ENCODE measurements at places on chromosomes 5 and 9. TPM values are rescaled to one million over a fixed set of nuclear protein-coding genes. Genes with fewer than 3 reads are reported as not detected.

The SPATA31A3 gene
- total RNA-seq, result not detected

The OR1N1 gene
- total RNA-seq, result not detected

The ANKH gene
- total RNA-seq, result 69.3 TPM

The ADAMTSL1 gene
- not detected for total RNA-seq

The FAM219A gene
- 12.7 TPM for total RNA-seq

The PDZD2 gene
- not detected for total RNA-seq

The NUTM2G gene
- total RNA-seq, result not detected

The GPR150 gene
- total RNA-seq, result 1.2 TPM

The OCLN gene
- 3.9 TPM for total RNA-seq

The SYNPO gene
- total RNA-seq, result 0.05 TPM

Measured in activated CD4-positive, alpha-beta T cell treated with anti-CD3 and anti-CD28 coated beads, Interleukin-2, amount 10 ng/mL, durations not matched to agents 7 days and 5 days (primary cell).